ENCODE measurements at places on chromosomes 7 and 10.

DNA sequence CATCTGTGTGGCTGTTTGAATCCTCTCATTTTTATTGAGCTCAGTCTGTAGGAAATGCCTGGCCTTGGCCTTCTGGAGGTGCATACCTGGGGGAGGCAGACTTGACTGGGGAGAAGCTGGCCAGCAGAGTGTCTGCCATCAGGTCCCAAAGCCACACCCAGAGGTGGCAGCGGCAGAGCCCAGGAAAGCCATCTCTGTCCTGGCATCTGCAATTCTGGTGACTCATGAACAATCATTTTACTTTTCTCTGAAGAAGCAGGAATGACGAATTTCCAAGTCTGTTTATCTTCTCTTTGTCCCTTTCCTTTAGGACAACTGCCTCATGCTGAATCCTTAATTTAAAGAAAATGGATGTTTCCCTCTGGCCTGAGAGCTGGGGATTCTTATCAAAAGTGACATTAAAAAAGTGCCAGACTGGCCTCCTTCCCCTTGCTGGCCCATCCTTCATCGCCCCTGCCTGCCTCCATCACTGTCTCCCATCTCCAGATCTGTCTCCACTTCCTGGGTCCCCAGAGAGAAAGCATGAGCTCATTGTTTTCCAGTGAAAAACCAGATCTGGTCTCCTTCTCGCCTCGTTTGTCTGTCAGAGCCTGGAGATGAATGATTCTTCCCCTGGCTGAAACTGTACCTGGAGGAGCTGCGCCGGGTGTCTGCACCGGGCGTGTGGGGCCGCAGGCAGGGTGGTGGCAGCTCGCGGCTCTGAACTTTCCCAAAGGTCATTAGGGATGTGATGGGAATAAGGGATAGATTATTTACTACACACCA lies 124.5 kb downstream of the TMEM178B start:
- DNase-seq: no peak

GRCh38 chr7:129136887-129137642 lies 7.4 kb upstream of the TSPAN33 start:
- no peak for DNase-seq

DNA sequence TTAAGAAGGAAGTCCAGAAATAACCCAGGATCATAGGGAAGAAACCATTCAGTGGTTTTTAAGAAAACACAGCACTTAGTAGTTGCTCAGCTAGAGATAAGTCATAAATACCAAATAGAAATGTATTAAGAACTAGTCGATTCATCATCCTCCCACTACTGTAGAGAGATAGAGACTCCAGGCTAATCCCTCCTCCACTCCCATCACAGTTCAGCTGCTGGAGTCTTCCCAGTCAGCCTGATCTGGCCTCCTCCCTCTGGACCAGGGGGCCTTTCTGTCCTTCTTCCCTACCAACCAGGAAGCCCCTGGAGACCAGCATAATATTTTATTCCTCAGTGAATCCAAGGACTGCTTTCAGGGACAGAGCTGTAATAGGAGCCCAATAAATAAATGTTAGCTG lies 294.1 kb upstream of the YAE1 start:
- DNase-seq: no peak

DNA sequence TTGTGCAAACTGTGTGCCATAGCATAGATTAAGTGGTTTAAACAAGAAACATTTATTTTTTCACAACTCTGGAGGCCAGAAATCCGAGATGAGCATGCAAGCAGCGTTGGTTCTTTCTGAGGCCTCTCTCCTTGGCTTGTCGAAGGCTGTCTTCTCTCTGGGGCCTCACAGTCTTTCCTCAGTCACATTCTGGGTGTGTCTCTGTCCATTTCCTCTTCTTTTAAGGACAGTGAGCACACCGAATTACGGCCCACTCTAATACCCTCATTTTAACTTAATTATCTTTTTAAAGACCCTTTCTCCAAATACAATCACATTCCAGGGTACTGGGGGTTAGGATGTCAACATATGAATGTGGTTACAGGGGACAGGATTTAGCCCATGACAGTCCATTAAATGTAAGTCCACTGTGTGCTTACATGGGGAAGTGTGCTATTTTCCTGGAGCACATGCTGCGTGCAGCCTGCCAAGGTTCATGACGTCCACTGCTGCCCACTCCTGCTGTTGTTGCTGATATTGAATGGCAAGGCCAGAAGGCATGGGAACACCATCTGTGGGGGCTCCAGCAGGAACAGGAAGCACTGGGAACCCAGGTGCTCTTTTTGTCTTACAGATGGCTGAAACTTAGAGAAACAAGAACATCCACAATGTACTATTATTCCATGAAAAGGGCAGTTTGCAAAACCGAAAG lies 365.5 kb downstream of the GALNT17 start:
- DNase-seq: peak; percentile 33

DNA sequence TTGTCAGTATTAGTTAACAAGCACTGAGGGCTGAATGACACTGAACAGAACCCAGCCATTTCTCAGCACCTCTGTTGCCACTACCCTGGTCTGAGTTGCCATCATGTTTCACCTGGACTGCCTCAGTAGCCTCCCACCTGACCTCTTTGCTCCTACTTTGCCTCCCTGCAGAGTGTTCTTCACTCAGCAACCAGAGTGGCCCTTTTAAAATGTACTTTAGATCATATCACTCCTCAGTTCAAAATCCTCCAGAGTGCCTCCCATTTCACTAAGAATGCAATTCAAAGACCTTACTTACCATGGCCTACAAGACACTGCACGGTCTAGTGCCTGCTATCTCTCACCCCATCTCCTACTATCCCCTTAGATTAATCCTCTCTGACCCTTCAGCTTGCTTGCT lies 214.5 kb downstream of the AUTS2 start:
- DNase-seq: no peak

DNA sequence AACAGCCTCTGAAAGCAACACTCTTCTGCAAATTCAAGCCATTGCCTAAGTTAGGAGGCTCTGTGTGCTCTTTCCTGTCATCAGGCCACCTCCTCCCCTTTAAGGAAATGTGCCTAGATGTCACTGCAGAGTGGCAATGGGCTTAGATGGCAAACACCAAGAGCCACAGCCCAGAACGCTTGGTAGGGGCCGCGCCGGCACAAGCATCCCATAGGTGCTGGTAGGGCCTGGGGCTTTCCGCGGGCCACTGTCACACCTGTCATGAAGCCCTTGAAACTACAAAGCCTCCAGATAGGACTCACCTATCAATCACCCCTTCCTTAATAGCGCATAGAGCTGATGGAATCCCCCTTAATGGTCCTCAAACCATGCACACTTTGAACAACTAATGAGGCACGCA lies 299.9 kb downstream of the GRID1 start:
- no peak for DNase-seq

DNA sequence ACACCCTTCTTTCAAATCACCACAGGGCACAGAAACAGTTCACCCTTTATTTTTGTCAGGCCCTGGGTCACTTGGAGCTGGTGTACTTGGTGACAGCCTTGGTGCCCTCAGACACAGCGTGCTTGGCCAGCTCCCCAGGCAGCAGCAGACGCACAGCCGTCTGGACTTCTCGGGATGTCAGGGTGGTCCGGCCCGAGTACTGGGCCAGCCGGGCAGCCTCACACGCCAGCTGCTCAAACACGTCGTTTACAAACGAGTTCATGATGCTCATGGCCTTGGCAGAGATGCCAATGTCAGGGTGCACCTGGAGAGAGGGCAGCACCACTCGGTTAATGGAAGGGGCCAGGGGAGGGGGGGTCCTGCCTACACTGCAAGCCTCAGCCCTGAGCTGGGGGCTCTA lies 2.5 kb downstream of the H2BK1 start:
- DNase-seq: no peak

DNA sequence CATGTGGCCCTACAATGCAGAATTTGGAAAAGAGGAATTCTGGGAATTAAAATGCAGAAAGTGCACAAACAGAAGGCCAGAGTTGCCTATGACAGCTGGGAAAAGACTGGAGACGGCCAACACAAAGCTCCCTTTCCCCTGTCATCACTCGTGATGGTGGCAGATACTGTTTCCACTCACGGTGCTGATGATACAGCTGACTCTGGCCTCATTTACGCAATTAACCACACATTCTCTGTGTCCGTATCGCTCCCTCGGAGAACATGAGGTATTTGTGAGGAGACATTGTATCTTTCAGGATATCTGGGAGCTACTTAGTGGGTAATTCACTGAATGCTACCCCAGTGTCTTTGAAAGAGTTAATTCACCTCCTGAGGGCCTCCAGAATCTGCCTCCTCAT lies 172.8 kb downstream of the TAX1BP1 start:
- DNase-seq: no peak

DNA sequence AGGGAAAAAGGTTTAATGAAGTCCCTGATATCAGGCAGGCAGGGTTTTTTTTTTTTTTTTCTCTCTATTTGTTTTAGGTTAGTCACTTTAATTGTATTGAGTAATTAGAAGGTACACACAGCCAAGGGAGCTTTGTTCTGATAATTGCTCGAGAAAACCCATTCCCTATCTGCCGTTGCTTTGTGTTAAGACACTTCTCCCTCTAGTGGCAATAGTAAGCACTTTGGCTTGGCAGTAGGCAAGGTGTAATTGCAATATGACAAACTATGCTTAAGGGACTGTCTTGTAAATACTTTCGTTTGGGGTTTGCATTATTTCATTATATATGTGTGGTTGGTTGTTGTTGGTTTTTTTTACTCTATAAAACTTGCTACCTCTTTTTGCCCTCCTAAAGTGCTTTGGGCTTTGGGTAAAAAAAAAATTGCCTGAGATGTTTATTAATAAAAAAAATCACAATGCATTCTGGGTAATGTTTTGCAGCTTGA lies 113.4 kb downstream of the BTRC start:
- peak; percentile 88 for DNase-seq

- peak; percentile 1 for DNase-seq
Measured at GRCh38 chr10:62186999-62187675, 81.5 kb downstream of the RTKN2 start.

GRCh38 chr7:152925412-152926147 lies 166.0 kb downstream of the ACTR3B start:
- peak; percentile 41 for DNase-seq

- no peak for DNase-seq
Measured at GRCh38 chr7:101890749-101891523, 73.5 kb downstream of the CUX1 start.

- no peak for DNase-seq
Measured at GRCh38 chr7:3327655-3328054, 26.6 kb downstream of the SDK1 start.

- peak; percentile 35 for DNase-seq
Measured at GRCh38 chr7:98841179-98841997, 28.4 kb downstream of the TMEM130 start.

- no peak for DNase-seq
Measured at GRCh38 chr10:527416-527815, 162.1 kb downstream of the DIP2C start.

DNA sequence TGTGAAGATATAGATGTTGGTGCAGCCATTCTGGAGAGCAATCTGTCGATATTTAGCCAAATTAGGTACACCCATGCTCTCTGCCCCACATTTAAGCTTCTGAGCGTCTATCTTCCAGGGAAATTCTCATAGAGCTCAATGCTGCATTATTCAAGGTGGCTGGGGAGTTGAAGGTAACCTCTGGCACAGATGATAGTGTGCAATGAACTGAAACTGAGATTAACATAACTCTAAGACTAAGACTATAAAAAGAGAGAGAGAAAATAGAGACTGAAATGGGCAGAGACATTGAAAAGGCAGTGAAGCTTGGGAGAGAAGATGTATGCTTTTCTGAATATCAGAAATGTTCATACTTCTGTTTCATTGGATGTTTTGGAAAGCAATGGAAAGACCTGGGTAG lies 1197.0 kb upstream of the AUTS2 start:
- no peak for DNase-seq

DNA sequence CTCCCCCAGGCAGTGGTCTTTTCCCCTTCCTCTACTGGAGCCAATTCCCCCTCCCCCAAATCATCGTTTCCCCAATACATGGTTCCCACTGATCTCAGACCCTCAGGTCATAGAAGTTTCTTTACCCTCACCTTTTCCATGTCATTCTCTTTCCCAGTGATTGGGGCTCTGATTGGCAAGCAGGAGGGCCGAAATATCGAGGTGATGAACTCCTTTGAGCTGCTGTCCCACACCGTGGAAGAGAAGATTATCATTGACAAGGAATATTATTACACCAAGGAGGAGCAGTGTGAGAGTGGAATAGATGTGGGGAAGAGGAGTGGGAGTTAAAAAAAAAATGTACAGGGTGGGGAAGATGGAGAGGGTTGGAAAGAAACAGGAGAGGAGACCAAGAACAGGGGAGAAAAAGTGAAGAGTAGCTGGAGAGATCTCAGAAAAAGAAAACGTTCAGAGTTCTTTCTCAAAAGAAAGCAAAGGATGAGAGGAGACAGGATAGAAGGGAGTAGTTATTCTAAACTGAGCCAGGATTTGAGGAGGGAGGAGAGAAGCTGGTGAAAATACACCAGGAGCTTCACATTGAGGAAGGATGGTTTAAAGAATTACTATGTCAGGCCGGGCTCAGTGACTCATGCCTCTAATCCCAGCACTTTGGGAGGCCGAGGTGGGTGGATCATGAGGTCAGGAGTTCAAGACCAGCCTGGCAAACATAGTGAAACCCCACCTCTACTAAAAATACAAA lies 858 bp downstream of the COPS6 start:
- DNase-seq: no peak

DNA sequence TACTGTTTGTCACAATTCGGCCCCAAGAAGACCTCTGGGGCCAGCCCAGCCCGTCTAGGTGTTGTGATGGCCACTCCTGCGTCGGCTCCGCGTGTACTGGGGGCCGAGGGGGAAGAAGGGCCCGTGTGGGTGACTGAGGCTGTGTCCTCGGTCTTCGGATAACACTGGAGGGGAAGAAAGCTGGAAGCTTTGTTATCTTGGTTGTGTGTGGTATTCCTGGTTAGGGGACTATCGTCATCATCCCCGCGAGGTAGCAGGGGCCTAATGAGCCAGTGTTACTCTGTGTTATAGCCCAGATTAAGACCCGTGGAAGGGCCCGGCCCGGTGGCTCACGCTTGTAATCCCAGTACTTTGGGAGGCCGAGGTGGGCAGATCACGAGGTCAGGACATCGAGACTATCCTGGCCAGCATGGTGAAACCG lies 854 bp downstream of the MTG1 start:
- DNase-seq: no peak

GRCh38 chr10:129870961-129871621 lies 93.0 kb downstream of the EBF3 start:
- peak; percentile 88 for DNase-seq

- DNase-seq: no peak
Measured at GRCh38 chr7:100879685-100880261, 4.9 kb downstream of the SRRT start.

Measured in brain (organoid and tissue), 16 donors.